ENCODE measurements at places on chromosomes 1 and 21.

DNA sequence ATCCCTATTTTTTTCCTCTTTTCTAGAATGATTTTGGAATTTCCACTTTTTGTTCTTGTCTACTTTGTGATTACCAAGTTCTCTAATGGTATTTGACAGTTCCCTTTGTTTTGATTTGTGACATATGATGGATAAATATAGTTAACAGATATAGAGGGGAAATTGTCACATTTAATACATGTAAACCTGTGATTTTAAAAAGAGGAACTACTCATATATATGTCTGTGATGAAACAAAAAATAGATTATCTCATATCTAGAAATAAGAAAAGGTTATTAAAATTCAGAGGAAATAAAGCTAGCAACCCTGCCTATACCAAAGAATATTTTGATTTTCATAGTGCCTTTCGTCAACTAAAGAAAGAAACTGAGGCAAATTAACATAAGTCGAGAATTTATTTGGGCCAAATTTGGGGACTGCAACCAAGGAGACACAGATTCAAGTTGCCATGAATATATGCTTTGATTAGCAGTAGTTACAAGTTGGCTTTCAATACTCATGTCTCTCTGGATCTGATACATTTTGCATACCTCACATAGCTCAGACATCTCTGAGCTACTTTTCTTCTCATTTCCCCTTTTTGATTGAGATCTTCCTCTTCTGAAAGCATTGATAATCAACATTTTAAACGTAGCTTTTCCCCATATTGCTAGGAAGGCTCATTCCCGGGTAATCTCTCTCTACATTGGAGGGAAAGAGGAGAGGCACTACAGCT lies 15.6 kb upstream of the C21orf91 start:
- DNase-seq: no peak

DNA sequence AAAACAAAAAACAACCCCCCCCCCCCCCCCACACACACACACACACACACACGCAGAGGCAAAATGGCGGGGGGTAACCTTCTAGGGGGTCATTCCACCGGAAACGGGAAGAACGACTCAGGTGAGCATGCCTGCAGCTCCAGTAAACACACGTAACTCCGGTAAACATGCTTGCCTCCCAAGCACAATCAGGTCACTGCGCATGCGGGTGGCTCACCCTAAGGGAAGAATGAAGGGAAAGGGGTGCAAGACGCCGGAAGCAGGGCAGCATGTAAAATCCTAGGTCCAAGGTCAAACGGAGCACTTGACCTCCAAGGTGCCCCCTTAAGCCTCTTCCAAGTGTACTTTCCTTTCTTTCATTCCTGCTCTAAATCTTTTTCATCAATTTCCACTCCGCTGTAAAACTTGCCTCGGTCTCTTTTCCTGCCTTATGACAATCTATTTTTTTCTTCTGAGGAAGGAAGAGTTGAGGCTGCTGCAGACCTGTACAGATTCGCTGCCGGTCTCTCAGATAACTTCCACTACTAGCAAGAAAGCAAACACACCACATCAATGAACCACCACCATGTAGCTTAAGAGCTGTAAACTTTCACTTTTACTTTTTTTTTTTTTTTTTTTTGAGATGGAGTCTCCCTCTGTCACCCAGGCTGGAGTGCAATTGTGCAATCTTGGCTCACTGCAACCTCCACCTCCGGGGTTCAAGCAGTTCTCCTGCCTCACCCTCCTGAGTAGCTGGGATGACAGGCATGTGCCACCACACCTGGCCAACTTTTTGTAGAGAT lies 21.0 kb upstream of the CBR3 start:
- peak; percentile 77 for DNase-seq

- DNase-seq: no peak
Observed at GRCh38 chr1:917466-918091, 6.1 kb upstream of the SAMD11 start.

DNA sequence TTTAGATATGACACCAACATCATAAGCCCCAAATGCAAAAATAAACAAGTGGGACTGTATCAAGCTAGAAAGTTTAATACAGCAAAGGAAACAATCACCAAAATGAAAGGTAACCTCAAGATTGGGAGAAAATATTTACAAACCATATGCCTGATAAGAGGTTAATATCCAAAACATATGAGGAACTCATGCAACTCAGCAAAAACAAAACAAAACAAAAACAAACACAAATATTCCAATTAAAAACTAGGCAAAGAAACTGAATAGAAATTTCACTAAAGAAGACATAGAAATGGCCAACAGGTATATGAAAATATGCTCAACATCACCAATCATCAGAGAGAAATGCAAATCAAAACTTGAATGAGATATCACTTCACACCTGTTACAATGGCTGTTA lies 116.5 kb upstream of the ATP1B1 start:
- no peak for DNase-seq

GRCh38 chr1:175471039-175471800 lies 272.2 kb downstream of the TNR start:
- no peak for DNase-seq

DNA sequence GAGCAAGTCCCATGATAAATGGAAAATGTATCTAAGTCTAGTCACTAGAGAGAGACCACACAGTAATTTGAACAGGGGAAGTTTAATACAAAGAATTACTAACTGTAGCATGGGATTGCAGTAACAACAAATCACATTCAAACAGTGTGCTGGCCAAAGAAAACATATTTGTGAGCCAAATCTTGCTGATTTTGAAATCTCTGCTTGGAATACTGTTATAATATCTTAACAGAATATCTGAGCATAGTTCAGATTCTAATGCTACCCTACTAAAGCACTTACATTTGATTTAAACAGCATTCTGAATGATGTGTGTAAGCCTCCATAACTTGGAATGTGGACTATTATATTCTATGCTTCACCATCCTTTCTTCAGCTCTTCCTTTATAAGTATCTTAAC lies 270.0 kb upstream of the BRINP3 start:
- no peak for DNase-seq

- DNase-seq: no peak
Observed at GRCh38 chr1:224675590-224675989, 59.5 kb downstream of the CNIH3 start.

DNA sequence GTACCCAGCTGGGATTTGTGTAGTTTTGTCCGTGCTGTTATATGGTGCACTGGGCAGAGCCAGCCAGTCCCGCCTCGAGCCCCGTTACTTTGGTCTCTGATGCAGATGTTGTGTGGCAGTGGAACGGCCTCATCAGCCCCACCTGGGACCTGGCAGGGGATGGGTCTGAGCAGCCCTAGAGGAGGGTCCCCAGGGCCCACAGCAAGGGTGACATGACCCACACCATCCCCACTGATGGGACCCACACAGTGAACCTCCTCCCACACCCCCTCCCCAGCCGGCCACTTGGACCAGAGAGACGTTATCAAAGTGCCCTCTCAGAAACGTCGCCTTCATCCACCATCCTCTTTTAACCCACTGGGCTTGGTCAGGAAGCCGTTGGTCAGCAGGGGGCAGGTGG lies 42.0 kb upstream of the PCBP3 start:
- no peak for DNase-seq

- DNase-seq: no peak
Observed at GRCh38 chr1:199786695-199787094, 240.8 kb upstream of the NR5A2 start.

DNA sequence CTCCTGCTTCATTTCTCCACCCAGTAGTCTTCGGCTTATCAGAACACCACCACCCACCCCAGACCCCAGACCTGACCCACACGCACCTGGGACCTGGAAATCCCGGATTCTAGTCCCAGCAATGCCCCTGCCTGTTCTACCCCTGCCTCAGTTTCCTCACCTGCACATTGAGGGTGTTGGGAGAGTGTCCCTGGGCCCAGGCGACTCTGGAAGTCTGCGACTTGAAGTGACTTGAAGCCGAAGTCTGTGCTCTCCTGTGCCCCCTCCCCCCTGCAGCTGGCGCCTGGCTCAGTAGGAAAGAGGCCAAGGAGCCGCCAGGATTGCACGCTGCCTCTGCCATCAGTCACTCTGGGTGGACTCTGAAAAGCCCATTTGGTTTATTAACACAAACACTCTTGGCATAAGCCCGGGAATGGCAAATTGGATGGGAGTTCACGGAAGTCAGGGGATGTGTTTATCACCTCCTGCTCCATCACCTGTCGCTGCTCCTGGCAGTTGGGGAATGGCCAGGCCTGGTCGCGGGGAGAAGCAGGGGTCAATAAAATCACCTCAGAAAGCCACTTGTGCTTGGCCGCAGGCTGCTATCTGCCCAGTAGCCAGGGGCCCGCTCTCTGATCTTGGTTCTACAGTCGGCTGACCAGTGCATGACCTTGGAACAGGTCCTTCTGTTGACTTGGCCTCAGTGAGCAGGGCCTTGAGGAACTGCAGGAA lies 132.7 kb downstream of the ACTL8 start:
- no peak for DNase-seq

DNA sequence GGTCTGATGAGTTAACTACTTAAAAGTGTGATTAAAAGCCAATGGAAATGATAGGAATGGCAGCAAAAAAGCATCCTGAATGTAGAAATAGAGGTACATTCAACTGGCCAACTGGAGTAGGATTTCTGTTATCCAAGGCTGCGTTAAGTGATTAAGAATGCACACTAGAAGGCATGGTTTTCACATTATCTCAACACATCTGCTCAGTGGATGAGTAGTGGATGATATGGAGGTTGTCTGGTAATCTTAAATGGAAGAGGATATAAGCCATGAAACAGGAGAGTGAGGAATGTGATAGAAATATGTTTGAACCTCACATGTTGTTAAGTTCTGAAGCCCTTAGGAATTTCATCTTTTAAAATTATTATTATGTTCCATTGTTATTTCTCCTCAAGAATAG lies 839.9 kb downstream of the USP25 start:
- peak; percentile 12 for DNase-seq

DNA sequence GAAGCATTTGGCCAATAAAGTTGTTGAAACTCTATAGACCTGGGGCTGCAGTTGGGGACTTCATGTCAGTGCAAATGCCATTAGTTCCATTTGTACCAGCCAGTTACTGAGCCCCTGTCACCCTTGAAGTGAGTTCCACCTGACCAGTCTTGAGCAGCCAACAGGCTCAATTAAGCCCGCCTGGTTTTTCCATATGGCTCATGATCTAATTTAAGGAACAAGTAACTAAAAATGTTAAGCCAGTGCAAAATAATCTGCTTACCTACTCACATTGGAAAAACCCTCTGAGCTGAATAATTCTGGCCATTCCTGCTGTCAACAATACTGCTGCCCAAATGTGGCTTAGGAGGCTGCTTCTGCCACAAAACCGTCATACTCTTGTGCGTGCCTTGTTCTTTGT lies 21.6 kb downstream of the NSUN4 start:
- no peak for DNase-seq

DNA sequence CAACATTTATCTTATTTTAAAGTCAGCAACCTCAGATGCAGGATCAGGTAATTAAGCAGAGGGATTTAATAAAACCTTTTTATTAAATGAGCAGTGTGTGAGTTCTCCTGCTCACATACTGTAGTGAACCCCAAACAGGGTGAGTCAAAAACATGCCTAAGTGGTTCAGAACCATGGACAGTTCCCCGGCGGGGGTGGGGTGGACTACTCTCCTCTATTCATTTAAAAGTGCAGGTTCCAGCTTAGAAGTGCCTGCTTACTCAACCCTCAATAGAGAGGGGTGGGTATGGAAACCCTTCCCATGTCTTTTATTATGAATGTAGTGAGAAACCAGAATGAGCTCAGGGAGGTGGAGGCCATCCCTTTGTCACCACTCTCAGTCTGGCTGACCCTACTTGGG lies 397.9 kb downstream of the HHAT start:
- peak; percentile 57 for DNase-seq

DNA sequence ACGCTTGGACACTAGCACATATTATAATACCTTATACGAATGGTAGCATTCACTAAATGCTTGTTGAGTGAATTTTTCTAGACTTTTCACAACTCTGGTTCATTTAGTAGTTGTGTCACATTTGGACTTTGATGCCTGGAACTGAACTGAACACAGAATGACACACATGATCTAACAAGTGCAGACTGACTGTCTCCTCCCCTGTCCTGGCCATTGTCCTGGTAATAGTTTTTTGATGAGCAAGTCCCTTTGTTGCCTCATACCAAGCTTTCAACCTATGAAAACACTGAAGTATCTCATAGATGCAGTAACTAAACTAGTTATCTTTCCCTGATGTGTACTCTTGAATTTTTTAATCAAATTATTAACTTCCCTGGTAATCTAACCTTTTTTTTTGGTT lies 66.4 kb downstream of the LRRC8D start:
- peak; percentile 48 for DNase-seq

- no peak for DNase-seq
Observed at GRCh38 chr1:200355801-200356200, 54.0 kb downstream of the ZNF281 start.

DNA sequence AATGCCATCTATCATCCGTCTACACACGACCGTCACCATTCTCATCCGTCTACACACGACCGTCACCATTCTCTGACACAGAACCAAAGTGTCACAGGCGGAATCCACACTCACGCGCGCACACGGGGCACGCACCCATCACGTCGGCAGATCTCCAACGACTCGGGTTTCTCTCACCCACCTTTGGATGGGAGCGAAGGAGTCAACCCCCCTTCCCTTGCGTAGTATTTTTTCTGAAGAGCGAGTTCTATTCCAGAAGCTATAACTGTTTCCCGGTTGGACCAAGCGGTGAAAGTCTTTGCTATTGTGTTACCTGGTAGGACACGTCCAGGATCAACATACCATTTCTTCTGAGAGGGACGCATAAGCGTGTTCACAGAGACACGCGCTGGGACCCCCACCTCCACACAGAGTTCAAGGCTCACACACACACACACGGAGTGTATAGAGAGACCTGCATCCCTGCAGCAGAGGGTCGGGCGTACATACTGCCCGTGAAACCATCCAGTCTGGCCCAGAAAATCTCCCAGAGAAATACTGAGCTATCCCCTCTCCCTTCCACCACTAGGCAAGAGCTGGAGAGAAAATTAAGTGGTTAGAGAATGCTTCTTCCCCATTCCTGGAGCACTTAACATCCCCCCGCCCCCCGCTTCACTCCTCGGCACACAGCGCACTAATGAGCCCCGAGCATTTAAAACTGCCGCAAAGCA lies 741 bp downstream of the DUSP10 start:
- peak; percentile 77 for DNase-seq

GRCh38 chr1:29540801-29541357 lies 304.6 kb downstream of the PTPRU start:
- DNase-seq: no peak

GRCh38 chr1:39048745-39049370 lies 22.7 kb downstream of the NDUFS5 start:
- DNase-seq: no peak

DNA sequence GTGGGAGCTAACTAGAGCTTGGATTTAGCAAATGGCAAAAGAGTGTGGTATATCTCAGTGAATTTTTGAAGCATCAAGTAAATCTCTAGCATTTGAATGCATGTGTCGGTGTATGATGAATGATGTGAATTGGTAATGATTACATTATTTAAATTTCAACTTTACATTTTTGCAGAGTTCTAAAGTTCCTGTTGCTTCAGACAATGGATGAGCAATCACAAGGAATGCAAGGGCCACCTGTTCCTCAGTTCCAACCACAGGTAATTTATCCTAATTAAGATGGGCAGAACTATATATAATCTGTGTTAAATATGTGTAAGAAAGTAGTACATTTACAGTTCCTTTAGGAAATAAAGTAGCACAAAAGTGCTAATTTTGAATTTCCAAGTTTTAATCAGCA lies 75.6 kb downstream of the NEK7 start:
- no peak for DNase-seq

Measured in OCI-M1 (cell line).